OCI-M1 (cell line): ENCODE measurements at places on chromosomes 7 and 10.

- DNase-seq, result peak; percentile 72
Measured at GRCh38 chr10:119597405-119598186, 832 bp upstream of the TIAL1 start.

GRCh38 chr10:13115832-13116803 is 16.2 kb downstream of the OPTN start:
- peak; percentile 46 for DNase-seq

GRCh38 chr7:103576641-103577040 is 130.6 kb upstream of the SLC26A5 start:
- DNase-seq, result no peak

GRCh38 chr10:29701306-29701705 is 66.5 kb upstream of the SVIL start:
- DNase-seq, result no peak

DNA sequence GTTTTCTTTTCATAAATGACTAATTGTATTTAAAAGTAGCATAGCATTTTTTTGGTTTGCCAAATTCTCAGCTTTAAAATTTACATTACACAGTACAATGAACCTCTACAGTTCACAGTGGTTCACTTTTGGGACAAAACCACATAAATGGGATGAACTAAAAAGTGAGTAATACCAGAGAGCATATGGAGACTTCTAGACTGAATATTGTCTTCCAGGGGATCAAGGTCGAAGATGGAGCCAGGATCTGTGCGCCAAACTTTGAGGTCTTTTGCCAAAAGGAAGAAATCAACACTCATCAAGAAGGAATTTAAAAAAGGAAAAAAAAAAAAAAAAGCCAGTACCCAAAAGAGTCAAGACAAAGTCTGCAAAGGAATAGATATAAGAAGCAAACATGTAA is 87.5 kb downstream of the NEBL start:
- DNase-seq, result no peak

DNA sequence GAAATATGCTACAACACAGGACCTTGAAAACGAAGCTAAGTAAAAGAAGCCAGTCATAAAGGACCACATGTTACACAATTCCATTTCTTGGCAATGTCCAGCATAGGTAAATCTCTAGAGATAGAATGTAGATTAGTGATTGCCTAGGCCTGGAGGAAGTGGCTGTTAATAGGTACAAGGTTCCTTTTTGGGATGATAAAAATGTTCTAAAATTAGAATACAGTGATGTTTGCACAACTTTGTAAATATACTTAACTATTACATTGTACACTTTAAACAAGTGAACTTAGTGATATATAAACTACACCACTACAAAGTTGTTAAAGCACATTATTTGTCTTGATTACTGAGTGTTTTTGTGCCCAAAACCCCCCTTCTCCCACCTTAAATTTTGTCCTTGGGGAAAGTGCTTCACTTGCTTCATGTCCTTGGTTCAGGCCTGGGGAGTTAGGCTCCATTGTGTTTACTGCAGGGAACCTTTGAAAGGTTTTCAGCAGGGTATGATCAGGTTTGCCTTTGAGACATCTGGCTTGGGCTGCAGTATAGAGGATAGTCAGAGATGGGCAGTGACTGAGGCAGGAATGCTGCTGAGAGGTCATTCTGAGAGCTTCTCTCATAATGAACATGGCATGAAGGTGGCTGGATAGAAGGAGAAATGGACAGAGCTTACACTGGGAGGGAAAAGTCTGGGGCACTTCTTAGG is 1052.6 kb downstream of the REEP3 start:
- no peak for DNase-seq

DNA sequence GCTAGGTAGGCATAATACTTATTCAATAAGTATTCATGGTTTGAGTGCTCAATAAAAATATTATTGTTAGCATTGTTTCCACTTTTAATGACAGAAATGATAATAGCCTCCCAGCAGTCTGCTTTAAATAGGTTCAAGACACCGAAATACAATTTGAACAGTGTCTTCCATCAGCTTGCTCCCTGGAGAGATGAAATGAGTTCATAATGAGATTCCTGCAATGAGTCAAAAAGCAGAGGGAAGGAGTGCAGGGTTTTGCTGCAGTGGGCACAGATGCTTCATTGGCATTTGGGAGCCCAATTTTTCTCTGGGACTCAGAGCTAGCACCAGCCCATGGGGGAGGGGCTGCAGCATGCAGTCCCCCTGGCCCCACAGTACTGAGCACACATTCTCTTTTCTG is 32.6 kb upstream of the CHCHD3 start:
- no peak for DNase-seq

DNA sequence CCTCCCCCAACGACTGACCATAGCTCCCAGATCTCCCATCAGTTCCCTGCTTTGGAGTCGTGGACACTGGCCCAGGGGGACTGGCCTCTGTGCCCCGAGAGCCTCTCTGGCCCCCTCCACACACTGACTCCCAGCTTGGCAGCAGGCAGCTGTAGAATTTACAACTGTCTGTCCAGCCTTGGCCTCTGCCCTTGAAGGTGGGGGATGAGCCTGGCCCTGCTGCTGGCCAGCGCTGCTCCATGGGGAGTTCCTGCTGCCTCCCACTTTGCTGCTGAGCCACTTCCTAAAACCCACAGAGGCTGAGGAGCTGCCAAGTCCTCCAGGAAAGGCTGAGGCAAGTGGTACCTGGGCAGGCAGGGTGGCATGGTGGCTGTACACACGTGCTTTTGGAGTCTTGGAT is 147.1 kb downstream of the WDR11 start:
- DNase-seq, result no peak

GRCh38 chr7:56287429-56288138 is 171.4 kb upstream of the NUPR2 start:
- no peak for DNase-seq

DNA sequence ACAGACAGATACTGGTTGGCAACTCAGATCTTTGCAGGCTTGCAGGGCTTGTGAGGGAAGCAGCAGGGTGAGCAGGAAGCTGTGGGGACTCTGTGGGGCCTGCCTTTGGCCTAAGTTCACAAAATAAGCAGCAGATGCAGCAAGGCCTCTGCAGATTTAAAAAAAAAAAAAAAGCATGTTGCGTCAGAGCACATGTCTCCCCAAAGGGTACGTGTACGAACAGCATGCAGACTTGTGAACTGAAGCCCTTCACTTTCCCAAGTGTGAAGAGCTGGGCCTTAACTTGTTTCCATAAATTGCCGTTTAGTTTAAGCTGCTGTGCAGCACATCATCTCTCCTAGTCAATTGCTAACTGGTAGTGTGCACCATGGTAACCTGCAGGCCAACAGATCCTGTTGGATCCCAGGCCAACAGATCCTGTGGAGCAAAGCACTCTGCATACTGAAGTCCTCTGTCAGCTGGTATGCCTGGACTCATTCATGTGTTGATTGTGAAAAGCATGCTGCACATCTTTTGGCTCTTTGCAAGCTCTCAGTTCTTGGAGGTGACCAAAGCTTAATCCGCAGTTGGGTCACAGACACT is 10.8 kb upstream of the XPNPEP1 start:
- DNase-seq, result no peak

DNA sequence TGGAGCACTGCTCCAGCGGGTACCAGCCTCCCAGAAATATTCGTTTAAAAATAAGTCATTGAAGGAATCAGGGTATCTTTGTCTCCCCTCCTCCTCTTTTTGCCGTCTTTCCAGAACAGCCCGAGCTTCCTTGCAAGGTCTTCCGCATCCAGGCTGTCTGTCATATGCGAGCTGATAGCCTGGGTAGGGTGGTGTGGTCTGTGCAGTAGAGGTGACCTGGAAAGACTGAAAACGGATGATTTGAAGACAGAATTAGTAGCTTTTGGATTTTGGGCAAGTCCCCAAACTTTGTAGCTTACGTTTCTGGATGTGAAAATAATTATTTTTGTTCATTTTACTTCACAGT is 480 bp downstream of the VPS50 start:
- peak; percentile 84 for DNase-seq

DNA sequence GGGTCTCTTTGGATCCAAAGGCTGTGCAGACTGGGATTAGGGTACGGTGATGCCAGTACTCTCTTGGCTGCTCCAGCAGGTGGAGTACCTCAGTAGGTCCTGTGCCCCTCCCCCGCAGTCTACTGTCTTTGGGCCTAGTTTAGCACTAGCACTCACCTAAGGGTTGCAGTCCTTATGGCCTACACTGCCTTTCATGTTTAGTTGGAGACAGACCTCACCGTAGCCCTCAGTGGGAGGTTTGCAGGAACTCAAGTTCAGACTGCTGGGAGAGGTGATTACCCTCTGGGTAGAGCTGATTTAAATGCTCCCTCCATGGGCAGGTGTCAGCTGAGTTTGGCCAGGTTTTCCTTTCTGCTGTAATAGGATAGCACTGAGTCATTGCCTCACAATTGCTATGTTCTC is 210.8 kb upstream of the TMEM196 start:
- no peak for DNase-seq

- DNase-seq, result peak; percentile 70
Measured at GRCh38 chr10:92849234-92849525, 860 bp downstream of the EXOC6 start.

GRCh38 chr10:91955114-91955513 is 31.5 kb downstream of the BTAF1 start:
- DNase-seq, result no peak

DNA sequence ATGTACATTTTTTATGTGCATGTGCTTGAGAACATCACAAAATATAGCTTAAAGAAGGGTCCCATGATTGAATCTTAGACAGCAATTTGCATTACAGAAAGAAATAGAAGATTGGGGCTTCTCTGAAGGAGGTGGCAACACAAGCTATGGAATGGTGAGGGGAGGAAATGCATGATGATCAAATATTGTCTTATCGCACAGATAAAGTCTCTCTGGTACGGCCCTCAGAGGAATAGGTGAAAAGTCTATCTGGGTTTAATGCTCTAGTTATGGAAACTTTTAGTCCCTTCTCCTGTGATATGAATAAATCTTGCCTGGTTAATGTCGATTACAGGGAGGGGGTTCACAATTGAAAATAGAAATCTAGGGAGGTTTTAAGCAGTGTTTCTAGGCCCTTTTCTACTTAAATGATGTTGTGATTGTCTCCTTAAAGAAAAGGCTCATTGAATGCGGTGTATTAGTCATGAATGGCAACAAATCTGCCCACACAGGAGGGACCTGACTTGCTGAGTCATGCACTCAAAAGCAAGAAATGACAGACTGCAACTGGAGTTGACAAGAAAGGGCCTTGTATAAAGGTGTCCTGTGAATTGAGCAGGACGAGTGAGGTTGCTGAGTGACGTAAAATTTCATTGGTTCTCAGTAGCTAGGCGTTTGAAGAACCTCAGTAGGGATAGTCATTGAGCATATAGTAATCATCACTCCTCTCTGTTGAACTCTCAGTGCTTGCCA is 133.4 kb upstream of the CSTF2T start:
- DNase-seq, result peak; percentile 67

DNA sequence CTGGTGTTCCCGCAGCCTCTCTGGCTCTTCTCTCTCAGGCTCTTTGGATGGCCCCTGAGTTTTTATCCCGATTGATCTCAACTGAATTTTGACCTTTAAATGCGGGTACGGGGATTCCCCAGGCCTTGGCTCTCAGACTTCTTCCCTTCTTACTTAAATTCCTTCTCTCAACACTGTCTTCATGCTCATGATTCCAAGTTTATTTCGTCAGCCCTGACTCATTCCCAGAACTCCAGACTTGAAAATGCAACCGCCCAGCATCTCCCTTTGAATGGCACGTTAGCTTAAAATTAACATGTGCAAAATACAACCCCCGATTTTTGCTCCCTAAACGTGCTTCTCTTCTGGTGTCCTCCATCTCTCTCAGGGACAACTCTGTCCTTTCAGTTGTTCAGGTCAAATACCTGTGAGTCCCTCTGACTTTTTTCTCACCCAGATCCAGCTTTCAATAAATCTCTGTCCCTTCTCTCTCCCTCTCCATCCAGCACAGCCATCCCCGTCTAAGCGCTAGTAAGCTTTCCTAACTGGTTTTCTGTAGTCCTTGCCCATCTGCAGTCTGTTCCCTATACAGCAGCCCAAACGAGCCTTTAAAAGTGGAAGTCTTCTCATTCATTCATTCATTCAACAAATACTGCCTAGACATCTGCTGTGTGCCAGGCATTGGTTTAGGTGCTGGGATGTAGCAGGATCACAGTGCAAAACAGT is 7.1 kb downstream of the HECW1 start:
- no peak for DNase-seq

- DNase-seq, result no peak
Measured at GRCh38 chr7:101465576-101466196, 103.0 kb downstream of the COL26A1 start.

GRCh38 chr7:12093365-12093764 is 117.7 kb upstream of the TMEM106B start:
- no peak for DNase-seq

- no peak for DNase-seq
Measured at GRCh38 chr10:131147301-131147975, 164.1 kb downstream of the TCERG1L start.
